ENCODE measurements at places on chromosomes 12 and 14.

DNA sequence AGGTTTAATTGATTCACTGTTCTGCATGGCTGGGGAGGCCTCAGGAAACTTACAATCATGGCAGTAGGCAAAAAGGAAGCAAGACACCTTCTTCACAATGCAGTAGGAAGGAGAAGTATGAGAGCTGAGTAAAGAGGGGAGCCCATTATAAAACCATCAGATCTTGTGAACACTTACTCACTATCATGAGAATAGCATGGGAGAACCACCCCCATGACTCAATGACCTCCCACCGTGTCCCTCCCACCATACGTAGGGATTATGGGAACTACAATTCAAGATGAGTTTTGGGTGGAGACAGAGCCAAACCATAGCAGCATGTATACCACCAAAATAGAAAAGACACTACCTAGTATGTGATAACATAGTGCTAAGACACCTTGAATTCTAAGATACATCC, 2.9 kb upstream of the HMGA2 start:
- no peak for DNase-seq

GRCh38 chr14:94517641-94518257, 8.5 kb upstream of the SERPINA12 start:
- no peak for DNase-seq

DNA sequence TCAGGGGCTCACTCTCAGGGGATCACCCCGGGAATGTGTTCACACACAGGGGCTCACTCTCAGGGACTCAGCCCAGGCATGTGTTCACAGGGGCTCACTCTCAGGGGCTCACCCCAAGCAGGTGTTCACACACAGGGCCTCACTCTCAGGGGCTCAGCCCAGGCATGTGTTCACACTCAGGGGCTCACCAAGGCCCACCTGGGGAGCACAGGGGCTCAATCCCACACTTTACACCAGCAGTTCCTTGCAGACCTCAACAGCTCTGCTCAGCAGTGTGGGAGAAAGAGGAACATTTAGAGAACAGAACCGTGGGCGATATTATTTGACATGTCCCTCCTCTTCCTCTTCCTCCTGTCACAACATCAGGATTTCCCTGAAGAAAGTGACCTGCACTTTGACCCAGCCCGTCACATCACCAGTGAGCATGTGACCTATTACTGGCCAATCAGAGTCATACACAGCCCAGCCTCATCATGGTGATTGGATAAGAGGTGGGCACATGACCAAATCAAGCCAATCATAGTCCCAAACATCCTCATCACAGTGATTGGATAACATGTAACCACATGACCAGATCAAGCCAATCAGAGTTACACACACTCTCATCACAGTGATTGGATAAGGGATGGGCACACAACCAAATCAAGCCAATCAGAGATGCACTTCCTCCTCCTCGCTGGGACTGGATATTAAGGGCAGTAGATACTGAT, 359.4 kb upstream of the SFSWAP start:
- no peak for DNase-seq

- DNase-seq = no peak
Observed at GRCh38 chr12:15497671-15498292, 175.5 kb downstream of the PTPRO start.

DNA sequence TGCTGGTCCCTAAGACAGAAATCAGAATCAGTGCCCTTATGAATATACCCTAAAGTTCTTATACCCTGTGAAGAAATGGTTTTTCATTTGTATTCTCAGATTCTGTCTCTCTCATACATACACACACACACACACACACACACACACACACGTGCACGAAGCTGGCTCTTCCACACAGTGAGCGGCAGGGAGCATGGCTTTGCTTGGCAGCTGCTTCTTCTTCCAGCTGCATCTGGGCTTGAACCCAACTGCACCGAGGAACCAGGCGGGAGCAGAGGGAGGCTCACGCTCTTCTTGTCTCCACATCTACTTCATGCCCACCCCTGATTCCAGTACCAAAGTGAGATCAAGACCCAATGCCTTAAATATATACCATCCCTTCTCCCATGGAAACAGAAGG, 19.4 kb downstream of the GRIN2B start:
- no peak for DNase-seq

DNA sequence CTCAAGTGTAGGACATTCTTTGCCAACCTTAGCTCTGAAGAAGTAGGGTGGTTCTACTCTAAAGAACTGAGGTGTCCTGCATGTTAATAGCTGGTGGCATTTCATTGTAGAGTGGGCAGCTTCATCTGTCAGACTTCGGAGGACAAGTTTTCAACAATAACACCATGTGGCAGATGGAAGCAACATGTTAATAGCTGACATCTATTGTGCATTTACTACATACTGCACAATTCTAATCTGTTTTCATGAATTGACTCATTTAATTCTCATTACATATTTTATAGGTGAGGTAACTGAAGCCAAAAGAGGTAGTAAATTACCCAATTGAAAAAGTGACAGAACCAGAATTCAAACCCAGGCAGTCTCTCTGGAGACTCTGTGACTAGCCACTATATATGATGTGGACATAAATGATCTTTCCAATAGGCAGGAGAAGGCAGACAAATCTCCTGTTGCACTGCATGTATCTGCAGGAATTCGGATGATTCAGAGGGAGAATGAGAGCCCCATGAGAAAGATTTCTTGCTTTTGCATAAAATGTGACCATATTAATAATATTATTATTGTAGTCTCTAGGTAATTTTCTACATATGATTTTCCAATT, 137.2 kb upstream of the E2F7 start:
- no peak for DNase-seq

- no peak for DNase-seq
Observed at GRCh38 chr12:50728417-50728816, 35.5 kb upstream of the ATF1 start.

GRCh38 chr12:100356644-100357223, at the start of gene SLC17A8:
Gene SLC17A8, plus strand, starts transcription at chr12:100357074. Its CDS starts 318 bp downstream, at chr12:100357392.
- DNase-seq = no peak

- no peak for DNase-seq
Observed at GRCh38 chr12:39853003-39853402, 233.4 kb upstream of the ABCD2 start.

- no peak for DNase-seq
Observed at GRCh38 chr14:61257469-61258057, 23.6 kb downstream of the TMEM30B start.

DNA sequence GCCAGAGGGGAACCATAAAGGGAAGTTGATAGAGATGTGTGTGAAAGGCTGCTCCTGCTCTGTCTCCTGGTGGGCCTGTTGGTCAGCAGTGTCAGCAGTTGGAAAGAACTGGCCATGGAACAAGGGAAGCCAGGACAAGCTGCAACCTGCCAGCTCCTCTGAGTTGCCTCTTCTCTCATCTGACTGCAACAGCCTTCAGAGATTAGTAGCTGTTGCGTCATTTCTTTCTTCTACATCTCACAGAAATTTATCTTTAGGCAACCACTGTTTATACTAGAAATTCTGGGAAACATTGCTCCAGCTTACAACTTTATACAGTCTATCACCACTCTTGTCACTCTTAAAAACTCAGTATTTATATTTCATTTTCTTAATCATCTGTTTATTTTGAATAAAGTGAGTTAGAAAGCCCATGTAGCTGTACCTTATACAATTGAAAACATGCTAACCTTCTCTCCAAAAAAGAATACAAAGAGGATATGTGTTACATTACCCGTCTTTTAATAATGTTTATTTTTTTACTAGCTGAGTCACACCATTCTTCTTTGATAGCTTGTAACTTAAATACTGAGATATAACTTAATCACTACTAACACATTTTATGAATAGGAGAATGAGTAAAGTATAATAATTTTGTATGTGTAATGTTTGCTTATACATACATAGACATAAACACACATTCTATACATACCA, 224.2 kb downstream of the LRFN5 start:
- DNase-seq = no peak

GRCh38 chr12:99332936-99333591, 314.5 kb upstream of the GARIN6 start:
- no peak for DNase-seq

All from amniotic stem cell (primary cell).